NCI-H748 treated with DMSO at 0.1 percent for 48 hours (cell line): ENCODE measurements at places on chromosomes 12 and 14.

DNA sequence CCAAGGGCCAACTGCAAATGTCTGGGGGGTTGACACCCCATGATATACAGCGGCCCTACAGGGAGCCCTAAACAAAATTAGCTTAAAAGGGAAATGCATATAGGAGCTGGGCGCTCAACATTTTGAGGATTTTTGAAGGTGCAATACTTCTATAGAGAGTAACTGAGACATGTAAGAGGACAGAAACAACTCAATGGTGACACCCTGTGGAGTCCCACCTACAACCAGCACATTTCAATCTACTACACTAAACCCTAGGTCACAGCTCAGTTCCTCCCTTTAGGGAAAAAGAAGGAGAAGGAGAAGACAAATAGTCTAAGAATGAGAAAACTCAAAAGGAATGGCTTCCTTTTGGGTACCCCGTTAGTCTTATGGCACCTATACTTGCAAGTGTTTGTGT lies 1010.5 kb upstream of the NOVA1 start:
- no peak for DNase-seq

DNA sequence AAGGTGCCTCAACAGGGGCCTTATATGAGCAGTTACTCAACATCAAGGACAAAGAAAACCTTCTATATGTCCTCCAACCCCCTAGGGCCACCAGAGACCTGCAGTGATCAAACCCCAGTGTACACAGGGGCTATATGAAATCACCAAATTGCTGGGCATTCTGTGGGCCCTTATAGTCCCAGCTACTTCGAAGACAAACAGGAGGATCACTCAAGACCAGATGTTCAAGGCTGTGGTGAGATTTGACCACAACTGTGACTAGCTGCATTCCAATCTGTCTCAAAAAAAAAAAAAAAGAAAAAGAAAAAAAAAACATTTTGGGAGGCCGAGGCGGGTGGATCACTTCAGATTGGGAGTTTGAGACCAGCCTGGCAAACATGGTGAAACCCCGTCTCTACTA lies 51.0 kb upstream of the PRB2 start:
- no peak for DNase-seq

DNA sequence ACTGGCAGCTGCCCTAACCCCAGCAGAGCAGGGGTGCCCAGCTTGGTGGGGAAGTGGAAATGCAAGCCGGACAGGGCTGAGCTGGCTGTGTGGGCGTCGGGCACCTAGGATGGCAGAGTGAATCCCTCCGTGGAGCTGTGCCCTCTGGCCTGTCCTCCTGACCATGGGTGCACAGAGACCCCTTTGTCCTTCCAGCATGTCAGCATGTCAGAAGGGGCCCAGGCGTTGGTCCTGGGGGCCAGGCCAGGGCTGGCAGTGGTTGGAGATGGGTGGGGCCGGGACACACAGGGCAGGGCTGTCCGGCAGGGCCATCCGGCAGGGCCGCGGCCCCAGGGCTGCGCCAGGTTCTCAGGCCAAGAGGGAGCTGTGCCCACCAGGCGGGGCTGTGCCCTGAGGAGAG lies 8.8 kb upstream of the TEX22 start:
- no peak for DNase-seq

GRCh38 chr14:65173973-65174693 lies 71.8 kb upstream of the MAX start:
- DNase-seq, result no peak

DNA sequence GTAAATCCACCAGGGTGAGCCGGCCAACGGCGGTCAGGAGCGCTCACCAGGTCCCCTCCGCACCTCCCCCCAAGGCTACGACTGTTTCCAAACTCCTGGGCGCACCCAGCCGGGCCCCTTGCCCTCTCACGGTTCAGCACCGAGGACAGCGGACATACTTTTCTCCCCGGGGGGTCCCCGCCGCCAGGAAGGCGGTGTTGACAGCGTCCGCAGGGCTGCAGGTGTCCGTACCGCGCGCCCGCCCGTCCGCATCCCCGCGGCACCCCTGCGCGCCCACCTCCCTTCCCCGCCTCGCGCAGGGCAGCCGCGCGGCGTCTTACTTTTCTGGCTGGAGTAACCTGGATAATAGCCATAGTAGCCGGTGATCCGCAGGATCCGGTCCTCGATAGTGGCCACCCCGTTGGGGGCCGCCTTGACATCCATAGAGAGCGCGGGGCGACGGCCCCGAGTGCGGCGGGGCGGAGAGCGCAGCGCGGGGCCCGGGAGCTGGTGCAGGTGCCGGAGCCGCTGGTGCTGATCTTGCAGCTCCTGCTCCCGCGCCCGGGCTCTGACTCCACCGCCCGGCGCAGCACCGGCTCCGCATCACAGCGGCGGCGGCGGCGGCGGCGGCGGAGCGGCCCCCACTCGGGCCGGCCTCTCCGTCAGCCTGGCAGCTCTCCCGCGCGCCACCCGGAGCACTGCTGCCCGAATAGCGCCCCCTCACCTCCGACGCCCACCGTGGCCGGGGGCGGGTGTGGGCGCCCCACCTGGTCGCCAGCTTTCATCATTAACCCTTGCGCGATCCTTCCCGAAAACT lies at the start of gene SLC35F4:
Gene SLC35F4 (minus strand): TSS at position 690 of the 796 bp plus-strand sequence.
- DNase-seq, result peak; percentile 22

DNA sequence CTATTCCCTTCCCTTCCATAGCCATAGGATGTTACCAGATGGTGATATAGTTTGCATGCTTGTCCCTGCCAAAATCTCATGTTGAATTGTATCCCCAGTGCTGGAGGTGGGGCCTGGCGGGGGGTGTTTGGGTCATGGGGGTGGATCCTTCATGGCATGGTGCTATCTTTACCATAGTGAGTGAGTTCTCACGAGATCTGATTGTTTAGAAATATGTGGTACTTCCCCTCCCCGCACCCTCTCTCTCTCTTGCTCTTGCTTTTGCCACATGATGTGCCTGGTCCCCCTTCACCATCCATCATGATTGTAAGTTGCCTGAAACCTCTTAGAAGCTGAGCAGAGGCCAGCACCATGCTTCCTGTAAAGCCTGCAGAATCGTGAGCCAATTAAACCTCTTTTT lies 181.3 kb downstream of the CAND1 start:
- DNase-seq, result no peak

DNA sequence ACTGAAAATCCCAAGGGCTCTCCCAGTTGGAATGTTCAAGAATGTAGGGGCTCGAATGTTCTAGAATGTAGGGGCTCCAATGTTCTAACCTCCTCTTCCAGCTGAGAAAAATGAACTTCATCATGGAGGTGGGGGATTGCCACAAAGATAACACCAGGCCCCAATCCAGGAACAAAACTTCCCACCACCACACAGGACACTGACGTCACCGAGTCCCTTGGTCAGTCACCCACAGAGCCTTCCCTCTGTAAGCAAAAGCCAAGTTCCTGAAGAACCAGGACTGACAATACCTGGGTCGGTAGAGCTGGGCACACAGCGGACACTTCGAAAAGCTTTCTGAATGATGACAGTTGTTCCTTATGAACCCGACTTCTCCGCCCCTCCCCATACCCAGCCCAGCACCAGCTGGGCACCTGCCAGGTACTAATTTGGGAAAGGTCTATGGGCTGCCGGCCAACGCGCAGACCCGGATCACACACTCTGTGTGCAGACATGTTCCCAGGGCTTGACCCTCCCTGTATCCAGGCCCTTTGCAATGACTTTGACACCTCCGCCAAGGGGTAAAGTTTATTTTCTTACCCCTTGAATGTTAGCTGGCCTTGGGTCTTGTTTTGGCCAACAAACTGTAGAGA lies 18.9 kb downstream of the ITPK1 start:
- no peak for DNase-seq

GRCh38 chr14:89240414-89240813 lies 176.6 kb downstream of the FOXN3 start:
- DNase-seq, result no peak

DNA sequence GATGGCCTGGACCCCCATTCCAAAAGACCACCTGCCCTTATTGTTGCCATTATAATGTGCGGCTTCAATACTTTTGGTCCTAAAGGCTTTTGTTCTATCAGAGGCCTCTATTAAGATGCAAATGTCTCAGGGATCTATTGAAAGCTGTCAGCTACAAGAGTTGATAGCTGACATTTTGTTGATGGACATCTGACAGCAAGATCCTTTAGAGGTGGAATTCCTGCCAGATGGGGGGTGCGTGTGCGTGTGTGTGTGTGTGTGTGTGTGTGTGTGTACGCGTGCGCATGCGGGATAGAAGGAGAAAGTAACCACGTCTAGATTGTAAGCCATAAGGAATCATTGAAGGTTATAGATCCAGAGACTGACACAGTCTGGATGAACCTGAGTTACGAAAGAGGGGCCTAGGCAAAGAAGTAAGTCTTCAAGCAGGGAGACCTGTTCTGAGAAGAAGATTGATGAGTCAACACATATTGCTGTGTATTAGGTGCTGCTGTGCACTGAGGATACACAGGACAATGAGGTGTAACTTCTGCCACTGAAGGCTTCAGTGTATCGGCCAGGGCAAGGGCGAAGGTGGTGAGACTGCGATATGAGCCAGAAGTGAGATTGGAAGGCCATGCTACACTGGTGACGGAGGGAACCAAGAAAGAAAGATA lies 89.2 kb downstream of the PRMT8 start:
- no peak for DNase-seq

DNA sequence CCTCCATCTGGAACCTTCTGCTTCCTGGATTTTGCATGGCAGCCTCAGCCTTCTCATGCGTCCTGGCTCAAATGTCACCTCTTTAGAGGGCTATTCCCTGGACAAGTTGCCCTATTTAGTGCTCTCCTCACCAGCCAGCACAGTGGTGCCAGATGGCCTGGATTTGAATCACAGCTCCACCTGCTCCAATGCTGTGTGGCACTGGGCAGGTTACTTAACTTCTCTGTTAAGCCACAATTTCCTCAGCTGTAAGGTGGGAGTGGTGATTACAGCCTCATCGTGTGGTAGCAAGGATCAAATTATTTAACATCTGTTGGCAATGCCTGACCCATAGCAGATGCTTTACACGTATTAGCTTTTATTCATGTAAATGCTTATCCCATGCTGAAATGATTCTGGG lies 16.7 kb upstream of the POP5 start:
- DNase-seq, result no peak

- DNase-seq, result no peak
Measured at GRCh38 chr14:92974541-92975345, 51.8 kb downstream of the CHGA start.

GRCh38 chr12:93536111-93536765 lies 36.2 kb upstream of the SOCS2 start:
- DNase-seq, result no peak

DNA sequence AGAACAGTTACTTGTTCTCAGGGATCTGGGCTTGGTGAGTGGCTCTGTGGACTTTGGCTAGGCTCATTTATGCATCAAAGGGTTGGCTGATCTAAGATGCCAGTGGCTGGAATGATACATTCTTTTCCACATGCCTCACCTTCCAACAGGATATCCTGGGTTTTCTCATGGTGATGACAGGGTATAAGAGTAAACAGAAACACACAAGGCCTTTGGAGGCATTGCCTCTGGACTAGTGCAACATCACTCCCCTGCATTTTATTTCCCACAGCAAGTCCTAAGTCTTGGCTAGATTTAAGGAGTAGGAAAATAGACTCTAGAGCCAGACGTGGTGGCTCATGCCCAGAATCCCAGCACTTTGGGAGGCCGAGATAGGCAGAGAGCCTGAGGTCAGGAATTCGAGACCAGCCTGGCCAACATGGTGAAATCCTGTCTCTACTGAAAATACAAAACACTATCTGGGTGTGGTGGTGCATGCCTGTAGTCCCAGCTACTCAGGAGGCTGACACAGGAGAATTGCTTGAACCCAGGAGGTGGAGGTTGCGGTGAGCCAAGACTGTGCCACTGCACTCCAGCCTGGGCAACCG lies 47.9 kb downstream of the RPH3A start:
- DNase-seq, result no peak

DNA sequence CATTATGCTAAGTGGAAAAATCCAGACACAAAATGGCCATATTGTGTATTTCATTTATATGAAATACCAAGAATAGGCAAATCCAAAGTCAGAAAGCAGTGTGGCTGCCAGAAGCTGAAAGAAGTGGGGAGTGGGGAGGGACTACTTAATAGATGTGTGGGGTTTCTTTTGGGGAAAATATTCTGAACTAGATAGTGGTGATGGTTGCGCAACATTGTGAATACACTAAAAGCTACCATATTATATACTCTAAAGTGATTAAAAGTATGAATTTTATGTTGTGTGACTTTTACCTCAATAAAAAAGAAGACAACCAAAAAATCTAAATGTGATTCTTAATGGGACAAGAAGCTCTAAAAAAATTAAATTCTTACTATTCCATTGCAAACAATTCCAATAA lies 272.6 kb downstream of the DAD1 start:
- no peak for DNase-seq

GRCh38 chr14:102655137-102655536 lies 62.7 kb downstream of the RCOR1 start:
- DNase-seq, result no peak

DNA sequence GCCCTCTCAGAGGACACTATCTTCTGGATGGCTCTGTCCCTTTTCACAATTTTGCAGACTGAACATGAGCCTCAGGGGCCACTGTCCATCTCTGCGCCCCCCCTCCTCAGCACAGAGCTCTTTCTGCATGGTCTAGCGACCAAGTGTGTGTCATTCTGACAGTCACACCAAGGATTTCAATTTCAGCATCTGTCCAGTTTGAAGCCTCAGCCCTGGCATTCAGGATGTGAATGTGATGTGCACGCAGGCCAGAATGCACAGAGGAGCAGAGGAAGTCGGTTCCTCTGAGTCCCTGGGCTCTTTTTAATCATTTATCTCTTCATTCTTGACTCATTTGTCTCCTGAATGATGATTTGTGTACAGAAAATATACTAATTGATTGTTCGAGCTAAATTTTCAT lies 102.0 kb upstream of the PWP1 start:
- DNase-seq, result no peak

GRCh38 chr14:96502621-96503305 lies 581 bp downstream of the PAPOLA start:
- DNase-seq, result no peak

- DNase-seq, result no peak
Measured at GRCh38 chr14:70047598-70048312, 141.0 kb downstream of the SLC8A3 start.

- DNase-seq, result no peak
Measured at GRCh38 chr12:113532292-113532691, 60.6 kb upstream of the LHX5 start.

- DNase-seq, result no peak
Measured at GRCh38 chr14:34692348-34692747, 22.0 kb downstream of the CFL2 start.

GRCh38 chr12:119942386-119942785 lies 46.6 kb upstream of the BICDL1 start:
- no peak for DNase-seq

GRCh38 chr14:102551995-102552705 lies 40.3 kb upstream of the RCOR1 start:
- no peak for DNase-seq

GRCh38 chr12:88035907-88036289 lies 6.7 kb upstream of the C12orf50 start:
- DNase-seq, result peak; percentile 21

- no peak for DNase-seq
Measured at GRCh38 chr12:8991371-8992345, 2.3 kb downstream of the KLRG1 start.
